Activated CD4-positive, alpha-beta T cell treated with anti-CD3 and anti-CD28 coated beads for 24 hours (primary cell): ENCODE measurements at places on chromosomes 2 and 18.

DNA sequence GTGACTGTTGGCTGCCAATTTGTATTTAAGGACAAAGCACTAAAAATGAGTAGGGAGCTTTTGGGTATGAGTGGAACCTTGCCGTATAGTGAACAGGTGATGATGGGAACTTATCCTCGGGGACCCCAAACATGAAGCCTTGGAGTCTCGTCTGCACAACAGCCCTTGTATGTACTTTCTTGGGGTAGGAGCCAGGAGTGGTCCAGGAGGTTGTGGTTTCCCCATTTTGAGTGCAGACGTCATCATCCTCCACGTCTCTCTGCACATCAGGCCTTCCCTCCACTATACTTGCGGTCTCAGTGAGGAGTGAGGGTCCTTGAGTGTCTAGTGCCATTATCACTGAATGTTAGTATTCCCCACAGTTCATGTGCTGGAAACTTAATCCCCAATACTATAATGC, 101.5 kb upstream of the HS6ST1 start:
- no peak for DNase-seq

GRCh38 chr2:63842149-63843061, 709 bp downstream of the UGP2 start:
- DNase-seq, result no peak

DNA sequence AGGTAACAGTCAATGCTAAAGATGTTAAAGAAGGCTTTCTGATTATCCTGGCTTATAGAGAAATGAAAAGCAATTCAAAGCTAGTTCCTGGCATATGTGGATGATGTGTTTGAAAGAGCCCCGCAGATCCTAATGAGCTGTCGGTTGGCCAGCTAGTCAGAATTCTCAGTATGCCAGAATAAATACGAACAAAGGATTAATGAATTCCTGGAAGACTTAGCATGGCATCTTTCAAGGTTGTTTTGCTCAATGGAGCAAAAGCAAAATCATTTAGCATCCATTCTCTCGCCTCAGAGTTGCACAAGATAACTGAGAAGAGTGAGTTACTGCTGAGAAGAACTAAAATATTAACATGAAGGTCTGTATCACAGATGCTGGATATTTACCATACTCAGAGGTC, 307.6 kb downstream of the RIT2 start:
- DNase-seq, result no peak

DNA sequence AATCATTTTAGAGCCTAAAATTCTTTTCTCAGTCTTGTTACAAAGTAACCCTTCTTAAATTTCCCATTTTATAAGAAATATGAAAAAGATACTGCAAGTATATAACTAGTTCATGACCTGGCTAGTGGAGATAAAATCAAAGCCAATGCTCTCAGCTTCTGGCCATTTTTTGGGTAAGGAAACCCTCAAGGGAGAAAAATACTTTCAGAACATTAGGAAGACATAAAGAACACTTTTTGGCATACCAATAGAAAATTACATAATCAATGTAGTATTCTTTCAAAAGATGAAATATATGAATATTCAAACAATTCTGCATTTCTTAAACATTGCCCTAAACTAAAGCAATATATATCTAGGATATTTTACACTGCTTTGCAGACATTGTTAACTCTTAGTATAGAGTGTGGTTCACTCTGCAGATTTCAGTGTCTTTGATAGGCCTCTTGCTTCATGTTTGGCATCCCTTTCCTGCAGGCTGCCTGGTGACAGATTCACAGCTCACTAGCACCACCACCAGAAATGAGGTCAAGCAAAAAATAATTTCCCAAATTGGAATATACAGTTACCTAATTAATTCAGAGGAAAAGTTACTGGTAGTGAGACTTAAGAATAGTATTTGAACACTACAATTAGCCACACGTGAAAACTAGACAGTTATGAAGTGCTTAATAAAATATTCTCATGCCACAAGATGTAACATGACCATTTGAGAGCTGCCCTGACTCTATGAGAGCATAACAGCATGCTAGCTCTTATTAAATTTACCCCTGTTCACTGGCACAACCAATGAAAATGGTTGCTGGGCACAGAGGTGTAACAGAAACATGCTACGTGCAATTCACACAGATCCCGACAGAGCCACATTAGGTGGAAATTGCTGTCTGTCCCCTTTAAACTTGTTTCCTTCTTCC, 36.0 kb downstream of the PAIP2B start:
- DNase-seq, result no peak

GRCh38 chr18:72444111-72444797, 99.9 kb downstream of the CBLN2 start:
- no peak for DNase-seq
